ENCODE measurements at places on chromosomes 3 and 15. TPM values are rescaled to one million over a fixed set of nuclear protein-coding genes. Genes with fewer than 3 reads are reported as not detected.

HCN4 gene
- total RNA-seq: 0.60 TPM

FBXW12 gene
- not detected for total RNA-seq

CCDC33 gene
- 0.24 TPM for total RNA-seq

ATR gene
- total RNA-seq: 34.7 TPM

KLHL40 gene
- not detected for total RNA-seq

NECTIN3 gene
- total RNA-seq: 51.4 TPM

KIF15 gene
- total RNA-seq: 19.4 TPM

DUOXA2 gene
- not detected for total RNA-seq

ZNF639 gene
- 122 TPM for total RNA-seq

USP50 gene
- total RNA-seq: not detected

CLDN18 gene
- 0.26 TPM for total RNA-seq

DISP2 gene
- total RNA-seq: 0.19 TPM

GOLGA8Q gene
- not detected for total RNA-seq

AADACL2 gene
- not detected for total RNA-seq

TRH gene
- total RNA-seq: not detected

SLC6A20 gene
- total RNA-seq: not detected

PLCH1 gene
- 0.50 TPM for total RNA-seq

CADM2 gene
- total RNA-seq: not detected

AP3B2 gene
- 0.29 TPM for total RNA-seq

CACNA2D3 gene
- 2.0 TPM for total RNA-seq

CCK gene
- total RNA-seq: not detected

GP5 gene
- total RNA-seq: 0.02 TPM

MTFMT gene
- total RNA-seq: 33.4 TPM

PRRT3 gene
- total RNA-seq: 3.4 TPM

DNAJA4 gene
- not detected for total RNA-seq

CHRNA5 gene
- total RNA-seq: 20.3 TPM

GPR149 gene
- not detected for total RNA-seq

CSPG4 gene
- total RNA-seq: 132 TPM

SEC62 gene
- total RNA-seq: 34.8 TPM
